ENCODE measurements at places on chromosomes 11 and 22.

DNA sequence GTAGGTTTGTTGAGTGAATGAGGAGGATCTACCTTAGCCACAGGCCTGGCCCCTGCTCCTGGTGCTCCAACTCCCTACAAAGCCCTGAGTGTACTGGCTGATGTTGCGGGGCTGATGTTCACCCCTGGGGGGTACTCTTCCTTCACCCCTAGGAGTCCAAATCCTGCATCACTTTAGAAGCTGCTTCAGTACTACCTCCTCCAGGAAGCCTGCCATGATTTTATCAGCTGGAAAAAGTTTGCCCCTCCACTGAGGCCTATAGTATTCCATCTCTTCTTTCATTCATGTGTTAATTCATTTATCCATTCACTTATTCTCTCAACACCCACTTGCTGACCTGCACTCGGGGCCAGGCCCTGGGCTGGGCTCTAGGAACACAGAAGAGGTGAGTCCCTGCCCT, 7.8 kb downstream of the SHISAL1 start:
- no peak for DNase-seq

- no peak for DNase-seq
These were observed 100.0 kb upstream of the DBX1 start for GRCh38 chr11:20260307-20260706.

- DNase-seq, result no peak
These were observed 7.8 kb downstream of the BCR start for GRCh38 chr22:23187871-23188700.

DNA sequence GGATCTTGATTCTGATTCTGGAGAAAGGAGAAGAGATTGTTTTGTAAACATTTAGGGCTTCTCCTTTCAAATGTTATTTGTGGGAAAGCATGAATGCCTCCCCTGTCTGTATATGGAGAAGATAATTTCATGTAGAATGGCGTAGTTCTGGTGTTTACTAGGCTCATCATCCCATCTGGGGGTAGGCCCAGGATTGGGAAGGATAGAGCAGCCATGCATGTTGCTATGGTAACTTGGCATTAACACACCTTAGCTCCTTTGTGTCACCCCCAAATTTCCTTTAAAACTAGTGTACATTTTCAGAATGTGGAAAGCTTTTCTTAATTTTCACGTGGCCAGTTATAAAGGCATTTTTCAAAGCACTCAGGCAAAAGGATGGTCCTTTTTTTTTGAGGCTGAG, 57.5 kb upstream of the EED start:
- no peak for DNase-seq

DNA sequence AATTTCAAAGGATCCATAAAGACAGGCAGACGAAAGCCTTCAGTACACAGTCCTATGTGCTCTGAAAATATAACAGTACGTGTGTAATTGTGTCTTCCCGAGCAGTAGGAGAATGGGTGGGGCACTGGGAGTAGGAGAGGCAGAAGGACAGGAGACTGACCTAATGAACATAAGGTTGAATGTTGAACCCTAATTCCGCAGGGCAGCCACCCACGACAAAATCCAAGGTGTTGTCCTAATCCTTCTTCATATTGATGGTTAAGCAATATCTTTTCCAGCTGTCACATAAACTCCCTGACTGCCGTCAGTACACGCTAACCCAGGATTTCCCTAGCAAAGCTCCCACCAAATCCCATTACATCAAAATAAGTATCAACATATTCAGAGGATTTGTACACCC, 34.5 kb downstream of the SPATA19 start:
- DNase-seq, result no peak
